ENCODE measurements at places on chromosomes 11 and 22. TPM values are rescaled to one million over a fixed set of nuclear protein-coding genes. Genes with fewer than 3 reads are reported as not detected.

LGR4 gene
- total RNA-seq, result 35.9 TPM

SMARCB1 gene
- 51.1 TPM for total RNA-seq

SYT7 gene
- total RNA-seq, result 1.1 TPM

KRTAP5-11 gene
- not detected for total RNA-seq

UPK3A gene
- not detected for total RNA-seq

OR2AT4 gene
- not detected for total RNA-seq

CWC15 gene
- 31.9 TPM for total RNA-seq

TAF6L gene
- 13.6 TPM for total RNA-seq

Data from A549 treated with CpdA at 1 μM for 4 hours (cell line).